Panc1 (cell line): ENCODE measurements at places on chromosomes 7 and 10.

DNA sequence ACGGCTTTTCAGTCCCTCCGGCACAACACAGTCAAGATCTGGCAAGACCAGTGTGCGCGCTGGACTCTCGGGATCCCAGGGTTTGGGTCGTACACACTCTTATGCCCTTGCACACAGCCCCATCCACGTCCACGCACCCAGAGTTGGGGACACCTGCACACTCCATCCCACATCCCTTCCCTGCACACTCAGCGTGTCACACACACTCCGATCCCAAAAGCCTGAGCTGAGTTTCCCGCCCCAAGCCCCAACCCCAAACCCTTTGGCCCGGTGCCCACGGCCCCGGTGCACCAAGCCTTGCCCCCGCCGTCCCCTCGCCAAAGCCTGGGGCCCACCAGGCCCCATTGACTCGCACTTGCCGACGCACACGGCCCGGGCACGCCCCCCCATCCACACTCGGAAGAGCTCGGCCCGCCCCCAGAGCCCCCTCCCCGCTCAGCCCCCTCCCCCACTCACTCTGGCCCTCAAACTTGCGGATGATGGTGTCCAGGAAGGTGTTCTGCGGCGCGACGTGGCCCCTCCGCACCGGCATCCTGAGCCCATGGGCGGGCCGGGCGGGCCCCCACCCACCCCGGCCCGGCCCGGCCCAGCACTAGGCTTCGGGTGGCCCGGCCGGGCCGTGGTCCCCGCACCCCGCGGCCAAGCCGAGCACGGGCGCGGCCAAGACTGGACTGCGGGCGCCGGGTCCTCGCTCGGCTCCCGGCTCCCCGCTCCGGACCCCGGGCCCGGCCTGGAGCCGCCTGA lies 567 bp downstream of the KCNH2 start:
- no peak for DNase-seq

DNA sequence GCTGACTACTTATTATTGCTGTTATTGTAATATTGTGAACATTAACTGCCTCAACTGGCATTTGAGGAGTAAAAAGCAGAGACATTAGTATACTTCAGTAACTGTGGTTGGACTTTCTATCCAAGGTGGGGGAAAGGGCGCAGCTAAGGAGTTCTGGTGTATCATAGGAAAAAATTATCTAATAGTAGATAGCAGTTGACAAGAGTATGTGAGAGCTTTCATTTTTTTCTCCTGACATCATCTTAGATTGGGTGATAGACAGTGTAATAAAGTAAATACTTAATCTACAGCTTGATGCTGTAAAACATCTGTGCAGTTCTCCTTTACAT lies 68.9 kb downstream of the PHTF2 start:
- DNase-seq, result no peak

GRCh38 chr7:127759945-127760421 lies 108.0 kb downstream of the SND1 start:
- no peak for DNase-seq

DNA sequence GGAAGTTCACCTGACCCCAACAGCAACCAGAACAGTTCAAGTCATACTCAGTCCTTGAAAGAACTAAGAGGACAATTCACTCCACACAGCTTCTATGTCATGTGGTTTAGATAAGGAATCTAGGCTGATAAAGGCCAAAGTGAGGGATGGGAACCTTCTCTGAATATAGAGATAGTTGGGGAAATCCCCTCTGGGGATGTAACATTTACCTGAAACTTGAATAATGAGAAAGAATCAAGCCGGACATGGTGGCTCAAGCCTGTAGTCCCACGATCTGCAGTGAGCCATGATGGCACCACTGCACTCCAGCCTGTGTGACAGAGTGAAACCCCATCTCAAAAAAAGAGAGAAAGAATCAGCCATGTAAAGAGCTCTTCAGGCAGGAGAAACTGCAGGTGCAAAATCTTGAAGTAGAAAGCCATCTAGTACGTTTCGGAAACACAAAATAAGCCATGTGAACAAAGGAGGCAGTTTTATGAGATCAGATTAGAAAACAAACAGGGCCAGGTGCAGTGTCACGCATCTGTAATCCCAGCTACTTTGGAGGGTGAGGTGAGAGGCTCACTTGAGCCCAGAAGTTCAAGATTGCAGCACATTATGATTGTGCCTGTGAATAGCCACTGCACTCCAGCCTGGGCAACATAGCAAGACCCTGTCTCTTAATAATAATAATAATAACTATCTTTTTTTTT lies 4.5 kb upstream of the DNMBP start:
- no peak for DNase-seq

DNA sequence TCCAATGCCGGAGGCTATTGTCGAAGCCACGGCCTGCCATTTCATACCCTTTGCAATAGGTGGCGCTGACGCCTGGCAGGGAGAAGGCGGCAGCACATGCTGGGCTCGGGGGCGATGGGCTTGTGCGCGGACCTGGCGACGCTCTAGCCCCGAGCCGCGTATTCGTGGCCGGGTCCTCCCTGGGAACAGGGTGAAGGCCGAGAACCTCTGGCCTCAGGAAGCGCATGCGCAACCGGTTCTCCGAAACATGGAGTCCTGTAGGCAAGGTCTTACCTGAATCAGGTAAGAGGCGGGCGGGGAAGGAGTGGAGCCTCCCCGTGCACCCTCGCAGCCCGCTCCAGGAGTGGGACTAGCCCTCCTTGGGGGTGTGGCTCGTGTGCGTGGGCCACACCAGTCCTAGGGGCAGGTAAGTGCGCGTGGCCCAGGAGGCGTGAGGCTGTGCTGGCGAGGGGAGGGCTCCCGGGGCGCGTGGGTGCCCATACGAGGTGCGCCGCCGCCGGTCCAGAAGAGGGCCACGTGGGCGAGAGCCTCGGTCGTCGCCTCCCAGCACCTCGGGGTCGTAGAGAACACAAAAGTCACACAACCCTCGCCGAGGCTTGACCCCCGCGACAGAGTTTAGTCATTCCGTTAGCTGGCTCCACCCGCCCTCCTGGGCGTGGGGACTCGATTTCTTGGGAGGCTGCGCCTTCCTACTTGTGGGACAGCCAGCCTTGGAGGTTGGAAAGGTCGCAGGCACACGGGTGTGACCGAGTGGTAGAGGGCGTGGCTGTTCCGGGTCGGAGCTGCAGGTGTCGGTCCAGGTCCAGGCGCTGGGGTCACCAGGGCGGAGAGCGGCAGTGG lies 5.6 kb upstream of the MEST start:
- peak; percentile 70 for DNase-seq
